Osteoblast (primary cell): ENCODE measurements at places on chromosomes 4 and X. TPM values are rescaled to one million over a fixed set of nuclear protein-coding genes. Genes with fewer than 3 reads are reported as not detected.

The FREM3 gene
- not detected in 2 replicates for total RNA-seq

The TSC22D3 gene
- 57.2 and 62.2 TPM in 2 replicates for total RNA-seq

The UPF3B gene
- total RNA-seq, result 1.2 and 1.8 TPM in 2 replicates

The ABLIM2 gene
- total RNA-seq, result 0.29 and 0.36 TPM in 2 replicates

The SSX2B gene
- not detected in 2 replicates for total RNA-seq

The SCRG1 gene
- 0.88 and 7.6 TPM in 2 replicates for total RNA-seq

GRCh38 chr4:16916719-16917337 is 18.4 kb upstream of the LDB2 start:
- no peak for DNase-seq

- no peak for DNase-seq
These were observed 70.8 kb downstream of the HHIP start for GRCh38 chr4:144716778-144717177.

DNA sequence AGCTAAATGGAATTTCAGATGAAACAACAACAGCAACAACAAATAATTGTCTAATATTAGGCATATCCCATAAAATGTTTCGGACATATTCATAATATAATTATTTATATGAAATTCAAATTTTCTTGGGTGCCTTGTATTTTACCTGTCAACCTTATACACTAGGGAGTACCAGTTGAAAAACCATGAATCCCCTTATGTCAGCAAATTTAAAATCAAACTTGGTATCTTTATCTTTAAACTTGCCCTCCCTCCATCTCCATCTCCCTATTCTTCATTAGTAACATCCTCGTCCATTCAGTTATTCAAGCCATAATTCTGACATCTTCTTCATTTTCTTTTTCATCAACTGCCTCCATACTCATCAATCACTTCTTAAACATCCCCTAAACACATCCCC is 974.5 kb upstream of the HS3ST1 start:
- DNase-seq, result no peak

GRCh38 chrX:73400136-73400748 is 46.6 kb upstream of the CDX4 start:
- DNase-seq, result no peak

DNA sequence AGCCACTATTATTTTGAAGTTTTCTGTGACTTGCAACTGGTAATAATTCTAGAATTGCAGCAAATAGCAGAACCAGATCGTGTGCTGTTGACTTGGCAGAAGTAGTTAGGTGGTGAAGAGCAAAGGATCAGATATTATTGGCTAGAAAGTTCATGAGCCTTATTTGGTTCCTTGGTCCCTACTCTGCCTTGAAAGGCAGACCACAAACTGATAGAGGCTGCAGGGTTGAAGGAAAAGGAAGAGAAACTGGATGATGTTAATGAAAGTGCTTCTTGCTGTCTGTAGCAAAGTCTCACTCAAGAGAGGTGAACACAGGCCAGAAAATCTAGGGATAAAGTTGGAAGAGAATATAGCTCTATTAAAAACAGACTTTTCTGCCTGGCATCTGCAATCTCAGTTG is 41.2 kb upstream of the RNF150 start:
- DNase-seq, result no peak
